T-helper 2 cell (primary cell): ENCODE measurements at places on chromosomes 2 and 18.
A peak's percentile ranks its signal among the peaks of the same experiment; 100 is the strongest.

DNA sequence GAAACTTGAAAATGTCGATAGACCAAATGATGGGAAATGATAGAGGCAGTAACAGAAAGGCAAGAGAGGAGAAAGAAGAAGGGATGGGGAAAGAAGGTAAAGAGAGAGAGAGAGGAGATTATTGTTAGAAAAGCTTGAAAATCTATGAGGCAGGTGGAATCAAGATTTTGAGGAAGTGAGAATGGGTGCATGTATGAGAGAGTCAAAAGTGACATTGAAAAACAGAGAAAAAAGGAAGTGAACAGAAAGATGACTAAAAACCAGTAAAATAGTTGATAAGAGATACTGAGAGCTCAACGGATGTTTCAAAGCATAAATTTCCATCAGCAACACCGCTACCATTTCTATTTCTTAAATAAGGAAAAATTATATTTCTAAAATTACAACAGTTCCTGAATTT lies 327.4 kb upstream of the CWC22 start:
- no peak for DNase-seq

GRCh38 chr2:193907561-193907960 lies 1712.8 kb upstream of the TMEFF2 start:
- DNase-seq: no peak

- no peak for DNase-seq
These were observed 33.6 kb downstream of the ZCCHC2 start for GRCh38 chr18:62556397-62556796.

GRCh38 chr2:69227716-69228115 lies 159.3 kb downstream of the GFPT1 start:
- DNase-seq: no peak

GRCh38 chr2:873651-874580 lies 76.7 kb upstream of the SNTG2 start:
- no peak for DNase-seq

- no peak for DNase-seq
These were observed 17.8 kb upstream of the DUSP19 start for GRCh38 chr2:183060571-183061231.

DNA sequence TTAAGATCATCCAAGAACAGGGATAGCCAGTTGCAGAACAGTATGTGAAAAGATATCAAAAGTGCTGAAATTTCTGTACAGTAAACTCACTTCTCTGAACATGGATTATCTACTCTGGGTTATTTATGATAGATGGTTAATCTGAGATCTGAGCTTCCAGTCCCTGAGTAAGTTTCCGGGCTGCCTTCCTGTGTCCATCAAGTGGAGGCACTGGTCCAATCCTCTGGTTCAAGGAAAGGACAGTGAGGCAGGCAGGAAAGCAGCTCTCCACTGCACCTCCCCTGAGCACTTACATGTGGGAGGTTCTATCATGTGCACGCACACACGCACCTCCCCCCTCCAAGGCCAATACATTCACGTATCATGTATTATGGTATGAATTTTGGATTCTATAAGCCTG lies 32.5 kb downstream of the GPR45 start:
- no peak for DNase-seq

GRCh38 chr2:169285531-169286235 lies 76.7 kb downstream of the LRP2 start:
- DNase-seq: no peak

DNA sequence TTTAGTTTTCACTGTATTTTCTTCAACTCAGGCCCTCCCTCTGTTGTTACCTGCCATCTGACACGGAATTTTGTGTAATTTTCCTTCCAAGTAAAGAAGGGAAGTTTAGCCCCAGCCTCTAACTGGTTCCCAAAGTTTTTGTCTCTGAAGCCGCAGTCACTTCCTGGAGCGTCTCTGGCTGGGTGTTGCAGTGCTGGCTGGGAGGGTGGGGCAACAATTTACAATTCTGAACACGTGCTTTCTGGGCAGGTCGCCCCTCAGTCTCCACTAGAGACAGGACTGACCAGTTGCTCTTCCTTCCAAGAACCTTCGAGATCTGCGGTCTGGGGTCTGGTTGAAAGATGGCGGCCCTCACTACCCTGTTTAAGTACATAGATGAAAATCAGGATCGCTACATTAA lies 3.5 kb downstream of the CNDP2 start:
- DNase-seq: no peak

DNA sequence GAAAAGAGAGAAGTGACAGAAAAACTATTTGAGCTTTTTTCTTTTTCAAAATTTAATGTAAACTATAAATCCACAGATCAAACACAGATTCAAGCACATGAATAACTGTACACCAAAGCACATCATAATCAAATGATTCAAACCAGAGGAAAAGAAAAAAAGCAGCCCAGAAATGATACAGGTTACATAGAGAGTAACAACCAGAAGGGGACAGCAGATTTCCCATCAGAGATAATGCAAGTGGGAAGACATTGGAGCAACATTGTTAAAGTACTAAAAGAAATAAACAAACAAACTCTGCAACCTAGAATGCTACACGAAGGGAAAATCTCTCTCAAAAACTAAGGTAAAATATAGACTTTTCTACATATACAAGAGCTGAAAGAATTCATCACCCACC lies 34.5 kb downstream of the CMPK2 start:
- no peak for DNase-seq

DNA sequence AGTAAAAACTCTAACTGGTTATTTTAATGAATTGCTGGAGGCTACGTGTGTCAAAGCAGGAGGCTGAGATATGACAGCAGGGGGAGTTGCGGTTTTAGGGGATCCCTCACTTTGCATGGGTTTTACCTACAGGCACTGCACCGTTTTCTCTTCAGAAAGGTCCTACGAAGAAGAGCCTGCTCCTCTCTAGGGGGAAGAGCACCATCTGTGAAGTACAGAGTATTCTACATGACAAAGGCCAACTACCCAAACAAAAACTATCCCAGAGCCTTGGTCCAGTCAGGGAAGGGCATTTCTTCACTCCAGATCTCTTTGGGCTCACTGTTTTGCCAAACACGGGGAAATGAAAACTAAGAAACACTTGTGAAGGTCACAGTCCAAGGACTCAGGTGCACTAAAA lies 696.7 kb upstream of the SOX11 start:
- no peak for DNase-seq

- peak; percentile 23 for DNase-seq
These were observed 34.8 kb upstream of the NEUROD1 start for GRCh38 chr2:181715033-181715630.

- no peak for DNase-seq
These were observed 1.9 kb downstream of the CNGA3 start for GRCh38 chr2:98348066-98348561.

DNA sequence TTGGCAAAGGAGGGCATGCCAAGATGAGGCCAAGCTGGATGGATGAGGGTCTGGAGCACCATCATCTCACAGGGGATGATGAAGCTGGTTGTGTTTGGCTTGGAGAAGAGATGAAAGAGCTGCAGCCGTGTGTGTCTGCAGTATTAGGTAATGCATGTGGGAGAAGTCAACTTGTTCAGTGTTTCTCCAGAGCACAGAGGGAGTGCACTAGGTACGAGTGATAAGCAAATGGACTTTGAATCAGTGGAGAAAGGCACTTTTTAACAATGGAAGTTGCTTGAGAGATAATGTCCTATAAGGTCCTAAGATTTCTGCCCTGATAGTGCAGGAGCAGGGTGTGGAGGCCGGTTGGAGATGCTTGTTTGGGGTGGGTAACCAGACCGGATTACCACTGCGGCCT lies 36.0 kb downstream of the SLC14A2 start:
- DNase-seq: no peak

DNA sequence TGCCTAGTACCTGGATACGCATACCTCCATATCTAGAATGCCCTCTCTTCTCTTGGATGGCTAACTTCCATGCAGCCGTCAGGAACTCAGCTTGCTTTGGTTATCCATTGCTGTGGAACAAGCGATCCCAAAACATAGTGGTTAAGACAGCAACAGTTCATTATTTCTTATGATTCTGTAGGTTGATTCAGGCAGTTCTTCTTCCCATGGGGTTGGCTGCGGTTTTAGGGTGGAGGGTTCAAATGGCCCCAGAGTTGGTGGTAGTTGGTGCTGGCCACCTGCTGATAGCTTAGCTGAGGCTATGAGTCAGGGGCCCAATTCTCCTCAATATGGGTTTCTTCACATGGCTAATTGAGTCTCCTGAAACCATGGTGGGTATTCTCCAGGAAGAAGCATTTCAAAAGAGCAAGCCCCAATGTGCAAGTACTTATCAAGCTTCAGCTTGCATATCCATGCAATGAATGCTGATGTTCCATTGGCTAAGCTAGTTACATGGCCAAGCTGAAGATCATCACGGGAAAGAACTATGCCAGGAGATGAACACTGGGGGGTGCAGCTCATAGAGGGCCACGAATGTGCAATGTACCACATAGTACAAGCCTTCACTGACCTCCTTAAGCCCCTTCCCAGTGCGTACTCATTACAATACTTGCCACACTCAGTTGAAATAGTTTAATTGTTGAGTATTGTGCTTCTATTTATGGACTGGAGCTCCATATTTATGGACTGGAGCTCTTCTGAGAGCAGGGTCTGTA lies 10.0 kb upstream of the RHOB start:
- DNase-seq: no peak

- no peak for DNase-seq
These were observed 57.4 kb downstream of the CELF4 start for GRCh38 chr18:37508207-37508606.

DNA sequence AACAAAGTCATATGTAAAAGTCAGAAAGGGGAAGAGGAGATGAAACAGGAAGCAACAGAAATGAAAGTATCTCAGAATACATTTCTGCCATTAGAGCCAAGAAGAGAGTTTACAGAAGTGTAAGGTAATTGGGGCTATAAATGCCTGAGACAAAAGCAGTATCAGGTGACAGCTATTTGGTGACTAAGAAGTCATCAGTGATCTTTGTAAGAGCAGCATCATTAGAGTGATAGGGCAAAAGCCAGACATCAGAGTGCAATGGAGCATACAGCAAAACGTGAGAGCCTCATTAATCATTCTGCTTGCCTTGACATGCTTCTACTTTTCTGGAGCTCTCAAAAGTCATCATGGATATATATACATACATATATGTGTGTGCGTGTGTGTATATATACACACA lies 804.7 kb upstream of the PIK3C3 start:
- DNase-seq: no peak

GRCh38 chr18:70127359-70127758 lies 78.1 kb downstream of the RTTN start:
- no peak for DNase-seq

GRCh38 chr18:35060122-35060815 lies 19.1 kb downstream of the MAPRE2 start:
- no peak for DNase-seq

DNA sequence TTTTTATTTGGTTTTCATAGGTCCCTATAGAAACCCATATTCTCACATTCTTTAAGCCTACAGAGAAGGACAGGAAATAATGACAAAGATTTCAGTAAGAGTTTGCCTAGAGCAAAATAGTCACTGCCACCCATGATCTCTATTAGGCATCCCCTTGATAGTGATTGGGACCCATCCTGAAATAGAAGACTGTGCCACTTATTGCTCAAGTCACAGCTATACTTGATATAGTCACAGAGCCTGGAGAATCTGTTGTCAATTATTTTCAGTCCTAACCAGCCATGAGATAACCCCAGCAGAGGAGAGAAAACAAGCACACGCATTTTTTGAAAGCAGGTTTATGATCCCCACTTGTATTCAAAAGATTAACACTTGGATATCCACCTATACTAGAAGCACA lies 8.2 kb downstream of the ERBB4 start:
- DNase-seq: no peak
